ENCODE measurements at places on chromosomes 7 and 10. TPM values are rescaled to one million over a fixed set of nuclear protein-coding genes. Genes with fewer than 3 reads are reported as not detected.

GRCh38 chr7:23207021-23207420 lies 25.2 kb downstream of the NUP42 start:
- no peak for DNase-seq

DNA sequence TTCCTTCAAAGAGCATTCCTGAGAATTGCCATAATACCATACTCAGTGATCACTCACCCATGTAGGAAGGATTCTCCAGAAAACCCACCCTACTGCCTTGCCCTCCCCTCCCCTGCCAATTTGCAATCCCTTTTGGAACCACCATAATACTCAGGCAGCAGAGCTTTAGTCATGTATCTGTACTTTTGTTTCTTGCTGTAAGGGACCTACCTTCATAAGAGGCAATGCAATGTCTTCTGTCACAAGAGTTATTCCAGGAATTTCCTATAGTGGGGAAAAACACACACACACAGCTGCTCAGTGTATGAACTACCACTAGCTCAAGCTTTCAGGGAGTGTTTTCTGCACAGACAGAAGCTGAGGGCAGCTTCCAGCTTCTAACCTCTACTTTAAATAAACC lies 67.0 kb downstream of the GSAP start:
- DNase-seq, result peak; percentile 27

Gene POM121
- total RNA-seq, result 16.1 TPM

GRCh38 chr10:72254813-72255568 lies 18.7 kb upstream of the DDIT4 start:
- DNase-seq, result peak; percentile 64

All from cardiac muscle cell (in vitro differentiated cells and primary cell).